Stimulated activated CD4-positive, alpha-beta T cell treated with anti-CD3 and anti-CD28 coated beads, TNF-alpha, amount 100 ng/mL, for 1 hour (primary cell): ENCODE measurements at places on chromosomes 16 and 17.
A peak's percentile ranks its signal among the peaks of the same experiment; 100 is the strongest.

DNA sequence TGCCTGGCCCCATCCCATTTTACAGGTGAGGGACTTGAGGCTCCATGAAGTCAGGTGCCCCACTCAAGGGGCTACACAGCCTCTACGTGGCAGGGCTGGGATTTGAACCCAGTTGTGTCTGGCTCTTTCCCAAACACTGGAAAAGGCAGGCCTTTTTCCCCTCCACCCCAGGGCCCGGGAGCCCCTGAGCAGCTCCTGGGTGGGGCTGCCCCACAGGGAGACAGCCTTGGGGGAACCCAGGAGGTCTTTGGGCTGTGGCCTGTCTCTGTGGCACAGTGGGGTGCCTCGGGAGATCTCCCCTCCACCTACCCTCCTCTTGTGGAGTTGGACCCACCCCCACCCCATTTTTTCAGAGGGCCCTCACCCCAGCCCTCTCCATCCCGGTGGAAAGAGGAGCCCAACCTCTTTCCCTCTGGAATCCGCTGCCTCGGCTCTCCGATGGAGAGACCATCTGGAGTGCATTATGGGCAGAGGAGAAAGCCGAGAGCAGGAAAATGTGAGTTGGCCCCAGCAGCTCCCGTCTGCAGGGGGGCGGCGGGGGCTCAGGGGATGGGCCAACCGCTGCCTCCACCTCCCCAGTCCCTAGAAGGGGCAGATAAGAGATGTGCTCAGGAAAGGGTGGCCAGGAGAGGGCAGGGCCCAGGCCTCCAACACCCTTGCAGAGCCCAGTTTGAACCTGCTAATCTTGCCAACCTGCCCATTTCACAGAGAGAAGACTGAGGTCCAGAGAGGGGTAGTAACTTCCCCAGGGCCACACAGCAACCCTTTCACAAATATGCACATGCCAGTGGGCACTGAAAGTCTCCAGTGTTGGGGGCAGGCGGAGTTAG is 15.4 kb upstream of the TMEM92 start:
- no peak for DNase-seq

- no peak for DNase-seq
These were observed 347.2 kb downstream of the SOX9 start for GRCh38 chr17:72467841-72468653.

DNA sequence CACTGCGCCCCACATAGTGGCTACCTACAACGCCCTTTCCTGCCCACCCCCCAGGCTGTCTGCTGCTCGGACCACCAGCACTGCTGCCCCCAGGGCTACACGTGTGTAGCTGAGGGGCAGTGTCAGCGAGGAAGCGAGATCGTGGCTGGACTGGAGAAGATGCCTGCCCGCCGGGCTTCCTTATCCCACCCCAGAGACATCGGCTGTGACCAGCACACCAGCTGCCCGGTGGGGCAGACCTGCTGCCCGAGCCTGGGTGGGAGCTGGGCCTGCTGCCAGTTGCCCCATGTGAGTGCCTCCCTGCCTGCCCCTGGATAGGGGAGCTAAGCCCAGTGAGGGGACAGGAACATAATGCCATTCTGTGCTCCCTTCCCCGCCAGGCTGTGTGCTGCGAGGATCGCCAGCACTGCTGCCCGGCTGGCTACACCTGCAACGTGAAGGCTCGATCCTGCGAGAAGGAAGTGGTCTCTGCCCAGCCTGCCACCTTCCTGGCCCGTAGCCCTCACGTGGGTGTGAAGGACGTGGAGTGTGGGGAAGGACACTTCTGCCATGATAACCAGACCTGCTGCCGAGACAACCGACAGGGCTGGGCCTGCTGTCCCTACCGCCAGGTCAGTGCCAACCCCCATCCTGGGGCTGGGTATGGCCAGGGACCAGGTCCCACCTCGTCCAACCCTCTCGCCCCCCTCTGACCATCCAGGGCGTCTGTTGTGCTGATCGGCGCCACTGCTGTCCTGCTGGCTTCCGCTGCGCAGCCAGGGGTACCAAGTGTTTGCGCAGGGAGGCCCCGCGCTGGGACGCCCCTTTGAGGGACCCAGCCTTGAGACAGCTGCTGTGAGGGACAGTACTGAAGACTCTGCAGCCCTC is 7.1 kb downstream of the GRN start:
- no peak for DNase-seq

DNA sequence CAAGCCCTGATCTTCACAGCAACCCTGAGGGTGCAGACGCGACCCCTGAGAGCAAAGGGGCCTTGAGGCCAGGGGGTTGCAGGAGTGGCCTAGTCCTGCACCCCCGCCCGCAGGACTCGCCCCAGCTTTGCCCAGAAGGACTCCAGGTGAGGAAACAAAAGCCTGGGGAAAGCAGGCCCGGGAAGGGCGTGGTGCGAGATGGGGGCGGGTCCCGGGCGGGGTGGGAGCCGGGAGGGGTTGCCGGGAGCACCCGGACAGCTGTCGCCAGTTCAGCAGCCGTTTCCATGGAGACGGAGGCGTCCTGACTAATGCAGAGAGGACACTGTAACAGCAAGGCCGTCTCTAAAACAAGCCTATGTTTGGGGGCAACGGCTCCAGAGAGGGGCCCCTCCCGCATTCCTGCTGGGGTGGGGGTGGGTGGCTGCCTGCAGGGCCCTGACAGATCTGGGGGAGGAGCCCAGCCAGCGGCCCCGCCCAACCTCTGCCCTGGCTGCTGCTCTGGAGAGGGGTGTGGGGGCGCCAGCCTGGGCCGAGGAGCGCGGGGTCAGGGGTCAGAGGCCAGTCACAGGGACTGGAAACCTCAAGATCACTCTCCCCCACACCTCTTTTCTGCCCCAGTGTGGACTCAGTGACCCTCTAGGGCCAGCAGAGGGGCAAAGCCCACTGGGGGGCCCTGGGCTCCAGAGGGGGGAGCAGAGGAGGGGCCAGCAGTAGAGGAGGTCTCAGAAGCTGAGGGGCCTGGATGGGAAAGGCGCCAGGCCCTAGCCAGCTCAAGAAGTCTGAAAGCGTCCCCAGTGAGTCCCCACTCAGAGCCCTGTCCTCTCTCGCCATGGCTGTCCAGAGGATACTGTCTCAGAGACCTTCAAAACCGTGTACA is 3.1 kb upstream of the TPPP3 start:
- no peak for DNase-seq

GRCh38 chr17:35046740-35047283 is 16.7 kb downstream of the RFFL start:
- DNase-seq: peak; percentile 34

- no peak for DNase-seq
These were observed 4.1 kb downstream of the RNF167 start for GRCh38 chr17:4944163-4944553.

- no peak for DNase-seq
These were observed 15.0 kb upstream of the SLC12A3 start for GRCh38 chr16:56849690-56850680.

DNA sequence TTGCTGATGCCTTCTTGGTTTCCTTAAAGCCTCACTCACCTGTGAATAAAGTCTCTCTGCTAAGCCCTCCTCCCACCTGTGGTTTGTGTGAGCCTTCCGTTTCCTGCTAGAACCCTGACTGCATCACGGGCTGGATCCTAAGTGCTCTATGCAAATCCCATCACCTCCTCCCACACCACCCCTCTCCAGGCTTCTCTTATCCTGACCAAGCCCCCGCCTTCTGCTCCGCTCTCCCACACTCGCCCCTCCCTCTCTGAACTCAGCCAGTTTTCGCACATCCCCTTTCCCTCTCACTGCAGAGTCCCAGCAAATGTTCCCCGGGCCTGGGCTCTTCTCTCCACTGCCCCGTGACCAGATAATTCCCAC is 51.8 kb downstream of the PIMREG start:
- no peak for DNase-seq

DNA sequence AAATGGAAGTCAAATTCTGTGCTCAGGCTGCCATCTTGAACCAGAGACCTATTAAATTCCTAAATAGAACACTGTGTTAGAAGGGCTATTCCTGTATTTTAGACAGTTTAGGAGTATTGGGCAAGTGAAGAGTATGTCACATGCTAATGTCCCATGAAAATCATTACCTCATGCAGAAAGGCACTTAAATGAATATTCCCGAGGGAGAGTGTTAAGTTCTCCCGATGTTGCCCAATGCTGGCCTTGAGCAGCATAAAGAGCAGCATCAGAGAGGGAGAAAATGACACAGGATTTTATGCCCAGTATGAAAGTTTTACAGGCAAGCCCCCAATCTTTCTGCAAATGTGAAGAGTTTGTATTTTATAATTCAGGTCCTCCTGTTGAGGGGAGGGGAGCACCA is 28.2 kb upstream of the SHISA6 start:
- DNase-seq: no peak
